ENCODE measurements at places on chromosomes 5 and 9. TPM values are rescaled to one million over a fixed set of nuclear protein-coding genes. Genes with fewer than 3 reads are reported as not detected.

Gene SLC45A2
- not detected for total RNA-seq

- H3K36me3 ChIP-seq: peaks cover 21% of the 10 kb centered on the region
- H3K27me3 ChIP-seq: no peaks in the 10 kb centered on the region
- no peaks in the 10 kb centered on the region for H3K4me1 ChIP-seq
- no peak for DNase-seq
- peak overlapping the region; percentile 71 for H3K27ac ChIP-seq
These were observed 103.8 kb downstream of the MAP1B start for GRCh38 chr5:72210888-72211678.

GRCh38 chr9:137267933-137268355 lies 9.6 kb upstream of the TOR4A start:
- peaks cover 45% of the 10 kb centered on the region for H3K4me1 ChIP-seq
- peaks cover 53% of the 10 kb centered on the region for H3K36me3 ChIP-seq

Gene ADGRV1
- 1.8 TPM for total RNA-seq

GRCh38 chr9:21153336-21154017 lies 11.8 kb upstream of the IFNW1 start:
- no peak overlapping the region for H3K27ac ChIP-seq
- H3K36me3 ChIP-seq: no peaks in the 10 kb centered on the region
- H3K4me1 ChIP-seq: no peaks in the 10 kb centered on the region
- no peaks in the 10 kb centered on the region for H3K27me3 ChIP-seq
- DNase-seq: no peak

- H3K4me3 ChIP-seq: no peak overlapping the region
- no peaks in the 10 kb centered on the region for H3K36me3 ChIP-seq
- DNase-seq: no peak
- H3K4me1 ChIP-seq: peaks cover 21% of the 10 kb centered on the region
- no peaks in the 10 kb centered on the region for H3K27me3 ChIP-seq
- no peak overlapping the region for H3K27ac ChIP-seq
These were observed 105.8 kb downstream of the LIFR start for GRCh38 chr5:38450627-38451026.

GRCh38 chr5:93819668-93820067 lies 78.3 kb upstream of the POU5F2 start:
- H3K4me1 ChIP-seq: no peaks in the 10 kb centered on the region
- no peaks in the 10 kb centered on the region for H3K27me3 ChIP-seq
- no peak overlapping the region for H3K27ac ChIP-seq
- H3K36me3 ChIP-seq: no peaks in the 10 kb centered on the region
- DNase-seq: no peak

Gene SH2D3C
- total RNA-seq: 16.5 TPM

Gene PAX5
- not detected for total RNA-seq

DNA sequence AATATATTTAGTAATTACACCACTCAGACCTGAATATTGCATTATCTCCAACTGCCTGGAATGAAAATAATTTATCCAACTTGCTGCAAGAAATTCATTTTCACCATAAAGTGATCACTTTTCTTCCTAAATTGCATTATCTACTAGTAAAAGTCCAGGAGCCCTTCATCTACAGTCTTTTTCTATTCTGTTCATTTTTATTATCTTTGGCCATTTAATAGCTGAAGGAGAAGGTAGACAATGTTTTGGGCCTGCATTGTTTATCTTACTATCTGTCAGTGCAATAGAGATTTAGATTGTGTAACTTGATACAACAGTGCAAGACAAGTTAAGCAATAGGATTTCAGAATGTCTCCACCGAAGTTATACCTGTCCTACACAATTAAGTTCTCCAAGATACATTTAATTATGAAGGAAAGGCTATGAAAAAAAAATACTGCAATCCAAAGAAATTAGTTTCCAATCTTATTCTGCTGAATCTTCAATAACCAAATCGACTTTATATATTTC lies 1339.7 kb upstream of the CDH6 start:
- DNase-seq: no peak
- H3K27ac ChIP-seq: no peak overlapping the region
- no peaks in the 10 kb centered on the region for H3K36me3 ChIP-seq
- no peaks in the 10 kb centered on the region for H3K4me1 ChIP-seq
- no peak overlapping the region for H3K4me3 ChIP-seq

Gene CRB2
- total RNA-seq: 3.5 TPM

DNA sequence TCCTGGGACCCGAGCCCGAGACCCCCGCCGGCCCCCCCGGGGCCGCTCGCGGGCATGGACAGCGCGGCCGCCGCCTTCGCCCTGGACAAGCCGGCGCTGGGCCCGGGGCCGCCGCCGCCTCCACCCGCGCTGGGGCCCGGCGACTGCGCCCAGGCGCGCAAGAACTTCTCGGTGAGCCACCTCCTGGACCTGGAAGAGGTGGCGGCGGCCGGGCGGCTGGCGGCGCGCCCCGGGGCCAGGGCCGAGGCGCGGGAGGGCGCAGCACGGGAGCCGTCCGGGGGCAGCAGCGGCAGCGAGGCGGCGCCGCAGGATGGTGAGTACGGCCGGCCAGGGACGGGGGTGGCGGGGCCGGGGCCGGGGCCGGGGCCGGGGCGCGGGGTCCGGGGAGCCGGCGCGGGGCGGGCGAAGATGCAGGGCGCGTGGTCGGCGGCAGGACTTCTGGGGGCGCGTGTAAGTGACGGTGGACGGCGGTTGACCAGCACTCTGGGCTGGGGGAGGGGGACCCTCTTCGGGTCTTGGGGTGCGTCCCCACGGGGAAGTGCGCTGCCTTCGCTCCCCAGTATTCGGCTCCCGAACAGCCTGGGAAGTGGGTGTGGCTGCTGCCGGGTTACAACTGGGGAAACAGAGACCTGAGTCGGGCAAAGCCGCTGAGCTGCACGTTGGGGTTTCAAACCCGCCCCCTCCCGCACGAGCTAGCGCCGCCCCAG lies 520 bp downstream of the PRRX2 start:
- H3K4me3 ChIP-seq: peak overlapping the region; percentile 51
- no peak for DNase-seq
- H3K4me1 ChIP-seq: no peaks in the 10 kb centered on the region
- H3K27ac ChIP-seq: no peak overlapping the region
- no peaks in the 10 kb centered on the region for H3K27me3 ChIP-seq
- no peaks in the 10 kb centered on the region for H3K36me3 ChIP-seq

GRCh38 chr5:1374679-1375055 lies 29.8 kb upstream of the CLPTM1L start:
- no peaks in the 10 kb centered on the region for H3K4me1 ChIP-seq
- H3K27me3 ChIP-seq: no peaks in the 10 kb centered on the region
- H3K4me3 ChIP-seq: no peak overlapping the region
- H3K27ac ChIP-seq: no peak overlapping the region
- no peak for DNase-seq
- no peaks in the 10 kb centered on the region for H3K36me3 ChIP-seq

- H3K27me3 ChIP-seq: no peaks in the 10 kb centered on the region
- DNase-seq: no peak
- H3K27ac ChIP-seq: peak overlapping the region; percentile 97
- H3K4me3 ChIP-seq: peak overlapping the region; percentile 86
- H3K36me3 ChIP-seq: no peaks in the 10 kb centered on the region
- no peaks in the 10 kb centered on the region for H3K4me1 ChIP-seq
These were observed 974 bp upstream of the SLC12A2 start for GRCh38 chr5:128082551-128083032.

GRCh38 chr5:43281840-43282658 lies 31.2 kb downstream of the HMGCS1 start:
- H3K27ac ChIP-seq: no peak overlapping the region
- no peaks in the 10 kb centered on the region for H3K36me3 ChIP-seq
- no peaks in the 10 kb centered on the region for H3K27me3 ChIP-seq
- no peaks in the 10 kb centered on the region for H3K4me1 ChIP-seq
- no peak for DNase-seq
- H3K4me3 ChIP-seq: no peak overlapping the region

GRCh38 chr5:146082798-146083197 lies 22.6 kb downstream of the PLAC8L1 start:
- H3K27me3 ChIP-seq: no peaks in the 10 kb centered on the region
- no peaks in the 10 kb centered on the region for H3K4me1 ChIP-seq
- DNase-seq: no peak
- H3K36me3 ChIP-seq: no peaks in the 10 kb centered on the region
- no peak overlapping the region for H3K4me3 ChIP-seq
- no peak overlapping the region for H3K27ac ChIP-seq

DNA sequence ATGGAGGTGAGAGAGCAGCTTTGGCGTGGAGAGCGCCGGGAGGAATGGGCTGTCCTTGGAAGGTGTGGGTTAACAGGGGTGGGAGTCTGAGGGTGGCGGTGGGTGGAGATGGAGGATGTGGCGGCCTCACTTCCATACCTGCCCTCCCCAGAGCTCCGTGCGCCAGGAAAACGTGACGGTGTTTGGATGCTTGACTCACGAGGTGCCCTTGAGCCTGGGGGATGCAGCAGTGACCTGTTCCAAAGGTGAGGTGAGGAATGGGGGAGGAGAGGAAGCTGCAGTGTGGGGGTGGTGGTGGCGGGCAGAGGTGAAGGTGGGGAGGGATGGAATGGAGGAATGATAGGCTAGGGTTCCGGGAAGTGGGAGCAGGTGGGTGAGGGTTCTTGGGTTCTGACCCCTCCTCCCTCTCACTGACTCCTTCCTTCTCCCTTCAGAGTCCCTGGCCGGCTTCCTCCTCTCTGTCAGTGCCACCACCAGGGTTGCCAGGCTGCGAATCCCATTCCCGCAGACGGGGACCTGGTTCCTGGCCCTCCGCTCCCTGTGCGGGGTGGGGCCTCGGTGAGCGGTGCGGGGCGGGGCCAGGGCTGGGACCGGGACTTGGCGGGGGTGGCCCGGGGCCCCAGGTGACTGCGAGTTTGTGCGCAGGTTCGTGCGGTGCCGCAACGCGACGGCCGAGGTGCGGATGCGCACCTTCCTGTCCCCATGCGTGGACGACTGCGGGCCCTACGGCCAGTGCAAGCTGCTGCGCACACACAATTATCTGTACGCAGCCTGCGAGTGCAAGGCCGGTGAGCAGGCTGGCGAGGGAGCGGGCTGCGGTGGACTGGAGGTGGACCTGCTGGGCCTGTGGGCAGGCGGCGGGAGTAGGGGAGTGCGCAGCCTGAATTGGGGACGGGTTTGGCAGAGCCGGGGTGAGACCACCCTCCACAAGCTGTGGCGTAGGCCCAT lies 17.1 kb downstream of the TMEM8B start:
- H3K4me3 ChIP-seq: no peak overlapping the region
- H3K27ac ChIP-seq: peak overlapping the region; percentile 25
- no peaks in the 10 kb centered on the region for H3K4me1 ChIP-seq
- DNase-seq: no peak

Gene CD180
- total RNA-seq: 1.2 TPM

DNA sequence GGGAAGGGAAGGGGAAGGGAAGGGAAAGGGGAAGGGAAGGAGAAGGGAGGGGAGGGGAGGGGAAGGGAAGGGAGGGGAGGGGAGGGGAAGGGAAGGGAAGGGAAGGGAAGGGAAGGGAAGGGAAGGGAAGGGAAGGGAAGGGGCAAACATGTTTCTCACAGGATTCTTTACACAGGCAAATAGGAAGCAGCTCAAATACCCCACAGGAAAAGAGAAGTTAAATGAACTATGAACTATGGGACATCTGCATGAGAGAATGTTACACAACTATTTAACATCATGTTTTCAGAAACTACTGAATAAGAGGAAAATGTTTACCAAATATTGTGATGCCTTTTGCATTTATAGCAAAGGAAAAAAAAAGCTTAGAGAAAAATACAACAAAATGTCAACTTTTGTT lies 125.4 kb upstream of the SLC30A5 start:
- no peak for DNase-seq
- no peak overlapping the region for H3K27ac ChIP-seq
- H3K4me3 ChIP-seq: no peak overlapping the region

DNA sequence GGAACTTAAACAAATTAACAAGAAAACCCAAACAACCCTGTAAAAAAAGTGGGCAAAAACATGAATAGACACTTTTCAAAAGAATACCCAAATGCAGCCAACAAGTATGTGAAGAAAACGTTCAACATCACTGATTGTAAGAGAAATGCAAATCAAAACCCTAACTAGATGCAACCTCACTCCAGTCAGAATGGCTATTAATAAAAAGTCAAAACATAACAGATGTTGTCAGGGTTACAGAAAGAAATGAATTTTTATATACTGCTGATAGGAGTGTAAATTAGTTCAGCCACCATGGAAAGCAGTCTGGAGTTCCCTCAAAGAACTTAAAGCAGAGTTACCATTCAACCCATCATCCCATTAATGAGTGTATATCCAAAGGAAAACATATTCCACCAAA lies 479.0 kb downstream of the MTRR start:
- H3K36me3 ChIP-seq: no peaks in the 10 kb centered on the region
- H3K4me1 ChIP-seq: no peaks in the 10 kb centered on the region
- no peak overlapping the region for H3K27ac ChIP-seq

- peaks cover 15% of the 10 kb centered on the region for H3K27me3 ChIP-seq
- H3K4me1 ChIP-seq: no peaks in the 10 kb centered on the region
- no peak overlapping the region for H3K27ac ChIP-seq
- no peaks in the 10 kb centered on the region for H3K36me3 ChIP-seq
These were observed 4.3 kb upstream of the GABBR2 start for GRCh38 chr9:98712987-98713386.

GRCh38 chr5:159207222-159207685 lies 2.1 kb downstream of the RNF145 start:
- H3K27me3 ChIP-seq: no peaks in the 10 kb centered on the region
- H3K36me3 ChIP-seq: no peaks in the 10 kb centered on the region
- no peak for DNase-seq
- H3K27ac ChIP-seq: peak overlapping the region; percentile 93
- peak overlapping the region; percentile 76 for H3K4me3 ChIP-seq

DNA sequence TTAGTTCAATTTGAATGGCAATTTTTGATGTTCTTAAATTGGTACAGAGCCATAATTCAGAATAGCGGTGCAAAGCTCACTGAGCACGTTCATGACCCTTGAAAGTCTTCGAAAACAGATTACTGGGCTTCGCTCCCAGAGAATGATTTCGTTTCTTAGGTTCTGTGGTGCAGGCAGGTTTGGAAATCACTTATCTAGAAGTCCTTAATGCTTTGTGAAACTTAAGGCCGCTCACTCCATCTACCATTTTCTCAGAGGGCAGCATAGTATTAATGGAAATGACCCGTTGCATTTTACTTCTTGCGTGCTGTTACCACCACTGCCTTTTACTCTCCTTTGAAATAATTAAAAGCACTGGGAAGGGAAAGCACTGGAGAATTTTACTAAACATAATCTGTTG lies 2.9 kb upstream of the MAT2B start:
- H3K27ac ChIP-seq: peak overlapping the region; percentile 99
- H3K36me3 ChIP-seq: no peaks in the 10 kb centered on the region
- DNase-seq: no peak
- H3K4me1 ChIP-seq: peaks cover 26% of the 10 kb centered on the region
- H3K27me3 ChIP-seq: no peaks in the 10 kb centered on the region

DNA sequence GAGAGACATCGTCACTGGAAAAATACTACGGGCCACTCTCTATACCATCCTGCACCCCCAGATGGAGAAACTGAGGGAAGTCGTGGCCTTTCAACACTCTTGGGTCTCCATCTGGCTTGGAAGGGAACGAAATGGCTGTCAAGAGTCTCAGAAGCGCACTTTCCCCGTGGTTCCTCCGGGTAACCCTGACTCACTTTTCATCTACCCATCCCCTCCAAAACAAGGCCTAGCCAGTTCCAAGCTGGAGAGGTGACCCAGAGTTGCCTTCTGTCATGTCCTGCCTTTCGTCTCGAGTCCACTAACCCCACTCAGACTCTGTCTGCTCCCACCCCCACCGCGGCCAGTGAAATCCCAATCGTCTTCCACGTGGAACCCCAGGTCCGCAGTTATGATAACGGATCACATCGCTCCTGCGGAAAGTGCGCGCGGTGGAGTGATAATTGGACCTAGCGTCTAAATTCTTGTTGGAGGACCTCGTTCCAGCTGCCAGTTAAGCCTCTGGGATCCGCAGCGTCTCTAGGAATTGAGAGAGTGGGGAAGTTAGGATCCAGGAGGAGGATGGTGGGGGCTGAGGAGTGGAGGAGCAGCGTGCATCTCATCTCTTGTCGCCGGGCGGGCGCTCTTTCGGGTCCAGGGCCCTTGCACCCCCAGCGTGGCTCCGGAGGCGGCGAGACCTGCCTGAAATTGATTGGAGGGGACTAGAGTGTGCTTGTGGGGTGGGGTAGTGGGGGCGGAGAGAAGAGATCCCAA lies 4.6 kb downstream of the CDKN2A start:
- H3K4me3 ChIP-seq: no peak overlapping the region
- no peaks in the 10 kb centered on the region for H3K4me1 ChIP-seq
- H3K36me3 ChIP-seq: no peaks in the 10 kb centered on the region
- H3K27ac ChIP-seq: no peak overlapping the region

Data from right atrium auricular region (tissue), 2 donors.